Psoas muscle (tissue), 8 donors: ENCODE measurements at places on chromosomes 7 and 10.

- no peak for DNase-seq
These were observed 42.5 kb downstream of the NUDCD3 start for GRCh38 chr7:44447874-44448425.

DNA sequence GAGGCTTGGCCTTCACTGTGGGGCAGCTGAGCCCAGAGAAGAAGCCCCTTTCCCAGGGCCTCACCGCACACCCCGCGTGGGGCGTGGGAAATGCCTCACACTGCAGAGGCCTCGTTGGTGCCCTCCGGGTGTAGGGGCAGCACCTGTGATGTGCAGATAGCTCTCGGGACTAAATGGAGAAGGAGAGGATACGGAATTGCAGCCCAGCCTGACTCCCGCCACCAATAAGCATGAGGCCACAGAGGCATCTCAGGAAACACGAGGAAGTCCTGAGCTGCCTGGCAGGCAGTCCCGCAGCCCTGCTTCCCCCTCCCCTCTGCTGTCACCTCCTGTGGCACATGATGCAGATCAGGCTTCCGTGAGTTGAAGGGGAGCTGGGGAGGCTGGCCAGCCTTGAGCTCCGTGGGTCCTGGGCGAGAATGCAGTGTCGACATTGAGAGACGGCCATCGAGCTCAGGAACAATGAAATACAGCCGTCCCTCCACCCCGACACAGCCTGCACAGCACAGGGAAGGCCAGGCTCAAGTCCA is 59.6 kb upstream of the PPP2R2D start:
- DNase-seq = peak; percentile 38

DNA sequence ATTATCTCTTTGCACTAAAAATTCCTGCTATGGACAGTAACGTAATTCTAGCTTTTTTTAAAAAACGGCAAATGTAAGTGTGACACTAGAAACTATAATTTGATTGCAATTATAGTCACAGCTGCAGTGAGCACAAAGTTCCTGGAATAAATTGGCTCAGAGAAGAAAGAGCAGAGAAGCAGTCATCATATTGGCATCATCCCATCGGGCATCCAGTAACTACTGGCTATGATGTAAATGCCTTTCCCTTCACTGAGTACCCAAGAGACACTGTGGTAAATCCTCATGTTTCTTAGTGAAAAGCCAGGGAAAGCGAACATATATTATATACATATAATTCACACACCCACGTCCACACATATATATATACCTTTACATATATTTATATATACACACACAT is 43.6 kb downstream of the PIP4K2A start:
- DNase-seq = no peak

DNA sequence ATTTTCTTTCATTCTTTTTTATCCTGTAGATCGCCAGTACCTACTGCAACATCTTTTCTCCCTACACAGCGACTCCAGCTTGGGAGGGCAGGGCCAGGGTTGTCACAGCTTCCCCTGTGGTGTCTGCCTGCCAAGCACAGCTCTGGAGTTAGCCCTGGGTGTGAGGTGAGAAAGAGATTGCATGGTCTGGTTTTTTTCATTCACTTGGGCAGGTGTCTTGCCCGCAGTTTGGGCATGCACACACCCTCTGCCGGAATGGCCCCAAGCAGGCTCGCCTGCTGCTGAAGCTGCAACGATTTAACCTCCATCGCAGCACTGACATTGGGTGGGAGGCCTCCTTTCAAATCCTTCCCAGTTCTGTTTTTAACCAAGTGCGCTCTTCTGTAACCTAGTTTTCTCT is 132.8 kb downstream of the WNT2 start:
- no peak for DNase-seq
